ENCODE measurements at places on chromosomes 2 and 18.

DNA sequence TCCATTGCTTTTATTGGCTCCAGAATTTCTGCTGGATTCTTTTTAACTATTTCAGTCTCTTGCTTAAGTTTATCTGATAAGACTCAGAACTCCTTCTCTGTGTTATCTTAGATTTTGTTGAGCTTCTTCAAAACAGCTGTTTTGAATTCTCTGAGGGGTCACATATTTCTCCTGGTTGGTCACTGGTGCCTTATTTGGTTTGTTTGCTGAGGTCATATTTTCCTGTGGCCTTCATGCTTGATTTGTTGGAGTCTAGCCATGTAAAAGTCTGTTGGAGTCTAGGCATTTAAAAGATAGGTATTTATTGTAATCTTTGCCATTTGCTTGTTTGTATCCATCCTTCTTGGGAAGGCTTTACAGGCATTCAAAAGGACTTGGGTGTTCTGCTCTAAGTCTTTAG is 398.7 kb downstream of the DSEL start:
- no peak for DNase-seq

GRCh38 chr18:4308576-4308975 is 146.5 kb downstream of the DLGAP1 start:
- DNase-seq, result no peak

DNA sequence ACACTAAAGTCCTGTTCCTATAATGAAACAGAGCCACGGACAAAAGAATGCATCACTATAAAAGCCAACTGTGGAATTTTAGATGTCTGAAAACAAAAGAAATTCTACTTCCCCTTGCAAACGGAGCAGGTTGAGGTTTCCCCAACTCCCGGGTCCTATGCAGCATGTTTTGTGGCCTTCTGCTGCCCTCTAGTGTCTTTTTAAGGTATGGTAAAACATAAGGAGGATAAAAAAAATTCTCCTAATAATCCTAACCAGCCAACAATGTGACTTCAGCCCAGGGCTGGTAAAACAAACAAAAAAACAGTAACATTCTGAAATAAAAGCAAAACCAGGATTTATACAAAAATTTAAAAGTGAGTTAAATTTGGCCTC is 539.5 kb downstream of the NRXN1 start:
- peak; percentile 19 for DNase-seq

GRCh38 chr18:49340446-49340845 is 120.0 kb downstream of the DYM start:
- DNase-seq, result no peak

- DNase-seq, result no peak
These were observed 63.5 kb upstream of the TAF1B start for GRCh38 chr2:9779596-9780264.

GRCh38 chr18:60421356-60422118 is 49.0 kb upstream of the MC4R start:
- no peak for DNase-seq
